ENCODE measurements at places on chromosomes 12 and 14.

GRCh38 chr14:105034315-105035039 is 13.6 kb upstream of the CDCA4 start:
- no peak for DNase-seq

- DNase-seq: peak; percentile 29
Observed at GRCh38 chr12:107760207-107760808, 629 bp downstream of the PRDM4 start.

DNA sequence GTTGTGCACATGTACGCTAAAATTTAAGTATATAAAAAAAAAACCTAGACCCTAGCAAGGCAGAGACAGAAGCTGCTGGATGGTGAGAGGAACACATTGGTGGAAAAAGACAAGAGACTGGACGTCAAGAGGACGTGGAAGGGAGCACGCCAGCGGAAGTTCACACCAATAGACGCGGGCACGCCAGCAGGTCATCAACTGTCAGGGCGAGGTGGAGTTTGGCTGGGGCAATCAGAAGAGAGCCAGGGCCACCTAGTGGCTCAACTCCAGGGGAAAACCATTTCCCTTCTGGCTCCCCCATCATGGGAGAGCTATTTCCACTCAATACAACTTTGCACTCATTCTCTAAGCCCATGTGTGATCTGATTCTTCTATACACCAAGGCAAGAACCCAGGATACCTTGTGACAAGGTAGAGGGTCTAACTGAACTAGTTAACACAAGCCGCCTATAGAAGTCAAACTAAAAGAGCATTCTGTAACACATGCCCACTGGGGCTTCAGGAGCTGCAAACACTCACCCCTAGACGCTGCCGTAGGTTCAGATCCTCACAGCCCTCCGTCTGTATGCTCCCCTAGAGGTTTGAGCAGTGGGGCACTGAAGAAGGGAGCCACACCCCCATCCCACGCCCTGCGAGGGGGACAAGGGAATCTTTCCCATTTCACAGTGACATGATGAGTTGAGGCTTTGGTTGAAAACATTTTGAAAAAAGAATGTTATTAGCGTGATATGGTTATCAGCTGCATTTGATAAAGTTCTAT is 702.7 kb downstream of the TMTC2 start:
- no peak for DNase-seq

DNA sequence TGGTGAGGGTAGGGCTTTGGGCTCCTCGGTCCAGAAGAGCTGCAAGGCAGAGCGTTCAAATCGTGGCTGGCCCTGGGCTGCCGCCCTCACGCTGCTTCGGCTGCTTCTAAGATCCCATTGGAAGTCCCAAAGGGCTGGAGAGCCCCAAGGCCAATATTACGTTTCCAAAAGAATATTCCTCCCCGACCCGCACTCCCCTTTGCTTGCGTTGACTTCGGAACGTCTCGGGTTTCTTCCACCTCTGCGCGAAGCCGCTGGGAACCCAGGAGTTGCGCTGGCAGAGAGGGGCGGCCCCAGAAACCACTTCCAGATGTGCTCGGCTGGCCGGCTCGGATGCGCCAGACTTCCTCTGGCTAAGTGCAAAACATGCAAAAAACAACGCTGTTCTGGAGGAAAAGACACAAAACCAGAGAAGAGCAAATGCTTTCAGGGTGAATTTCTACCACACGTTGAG is at the start of gene GLT8D2:
GLT8D2 (minus strand) TSS at position 285 of the 454 bp plus-strand sequence. CDS start 30,539 bp downstream, outside the sequence.
- peak; percentile 86 for DNase-seq

DNA sequence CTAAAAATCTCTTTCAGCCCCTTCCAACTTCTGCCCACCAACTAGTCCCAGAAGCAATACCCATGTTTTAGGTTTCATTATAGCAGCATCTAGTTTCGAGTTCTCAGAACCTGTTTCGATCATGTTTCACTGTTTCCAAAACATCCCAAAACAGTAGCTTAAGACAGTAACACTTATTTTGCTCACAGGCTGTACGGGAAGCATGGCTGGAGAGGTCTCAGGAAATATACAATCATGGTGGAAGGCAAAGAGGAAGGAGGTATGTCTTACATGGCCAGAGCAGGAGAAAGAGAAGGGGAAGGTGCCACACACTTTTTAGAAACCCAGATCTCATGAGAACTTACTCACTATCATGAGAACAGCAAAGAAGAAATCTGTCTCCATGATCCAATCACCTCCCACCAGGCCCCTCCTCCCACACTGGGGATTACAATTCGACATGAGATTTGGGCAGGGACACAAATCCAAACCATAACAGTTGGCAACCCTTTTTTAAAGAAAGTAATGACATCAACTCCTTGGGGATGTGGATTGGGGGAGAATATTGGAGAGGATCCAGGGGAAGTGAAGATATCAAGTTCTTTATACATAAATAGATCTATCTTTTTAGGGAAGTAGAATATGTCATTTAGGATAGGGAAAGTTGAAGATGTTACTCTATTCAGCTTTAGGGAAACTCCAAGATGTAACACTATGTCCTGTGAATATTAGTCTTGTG is 269.9 kb upstream of the PLEKHG7 start:
- DNase-seq: no peak

GRCh38 chr14:46769292-46769691 is 117.7 kb upstream of the RPL10L start:
- DNase-seq: no peak

DNA sequence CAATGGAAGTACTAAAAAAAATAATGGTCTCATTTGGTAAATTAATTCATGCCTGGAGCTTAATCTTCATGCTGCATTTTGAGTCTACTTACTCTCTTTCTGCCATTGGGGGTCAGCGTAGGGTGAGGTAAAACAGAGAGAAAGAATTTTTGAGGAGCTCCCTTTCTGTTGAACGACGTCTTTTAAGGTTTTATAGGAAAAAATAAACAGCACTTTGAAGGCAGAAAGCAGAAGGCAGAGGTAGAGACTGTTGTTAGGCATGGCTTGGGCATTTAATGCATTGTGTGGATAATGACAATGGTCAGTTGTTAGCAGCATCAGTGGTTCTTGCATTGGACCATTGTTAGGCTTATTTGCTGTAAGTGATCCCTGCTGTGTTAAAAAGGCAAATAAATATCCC is 557.2 kb upstream of the STXBP6 start:
- no peak for DNase-seq

DNA sequence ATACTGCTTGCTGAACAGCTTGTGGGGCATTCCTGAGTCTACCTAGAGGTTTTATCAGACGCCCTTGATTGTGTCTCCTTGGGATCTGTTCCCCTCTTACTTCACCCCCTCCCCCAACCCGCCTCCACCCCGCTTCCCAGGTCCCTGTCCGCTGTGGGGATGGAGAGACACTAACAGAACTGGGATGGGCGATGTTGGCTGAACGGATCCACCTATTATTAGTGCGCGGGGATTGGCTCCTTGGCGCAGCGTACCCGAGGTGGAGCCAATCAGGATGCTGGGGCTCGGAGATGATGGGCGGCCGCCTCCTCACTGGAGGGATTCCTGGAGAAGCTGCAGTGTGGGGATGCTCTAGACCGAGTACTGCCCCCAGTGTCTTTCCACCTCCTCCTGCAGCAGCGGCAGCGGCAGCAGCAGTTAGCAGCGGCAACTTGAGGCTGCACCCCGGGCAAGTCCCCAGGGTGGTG is at the start of gene SYT1:
SYT1 (plus strand) TSS at position 372 of the 467 bp plus-strand sequence.
- peak; percentile 74 for DNase-seq
